KG1 (cell line): ENCODE measurements at places on chromosomes 7 and 10.
A peak's percentile ranks its signal among the peaks of the same experiment; 100 is the strongest.

- peak; percentile 8 for DNase-seq
Measured at GRCh38 chr7:44460325-44460724, 30.1 kb downstream of the NUDCD3 start.

DNA sequence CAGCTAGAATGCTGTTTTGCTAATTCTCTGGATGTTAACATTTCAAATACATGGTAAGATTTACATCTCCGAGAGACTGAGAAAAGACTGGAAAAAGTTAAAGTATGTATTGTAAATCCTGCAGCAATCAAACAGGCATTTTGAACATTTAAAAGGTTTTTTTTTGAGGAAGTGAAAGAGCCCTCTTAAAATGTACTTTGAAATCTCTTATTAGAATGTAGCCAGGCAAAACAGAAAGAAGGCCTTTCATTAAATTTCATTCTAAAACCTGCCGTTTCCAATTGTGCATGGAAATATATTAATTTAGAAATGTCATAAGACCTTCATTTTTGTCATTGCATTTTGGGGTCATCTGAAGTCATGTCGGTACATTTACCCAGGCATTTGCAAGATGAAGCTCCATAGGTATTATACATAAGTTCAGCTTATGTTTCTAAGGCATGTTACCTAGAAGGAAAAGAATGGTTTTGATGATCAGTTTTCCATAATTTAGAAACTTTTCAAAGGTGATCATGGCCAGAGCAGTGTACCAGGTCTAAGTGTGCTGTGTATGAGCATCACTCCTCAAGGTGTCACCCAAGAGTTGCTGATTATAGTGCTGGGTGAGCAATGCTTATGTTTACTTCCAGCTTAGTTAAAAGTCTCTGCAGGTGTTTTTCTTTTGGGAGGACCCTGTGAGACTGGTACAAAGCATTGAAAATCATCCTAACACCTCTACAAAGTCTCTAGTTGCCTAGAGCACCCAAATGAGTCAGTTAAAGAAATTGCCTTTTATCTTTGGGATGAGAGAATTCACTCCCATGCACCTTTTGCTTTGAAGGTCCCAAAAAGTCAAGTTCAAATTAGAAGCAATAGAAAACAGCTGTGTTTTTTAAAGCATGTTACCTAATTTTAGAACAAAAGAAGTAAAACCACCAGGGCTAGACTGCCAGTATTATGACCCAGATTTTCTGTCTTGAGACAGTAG is 7.1 kb downstream of the ZNF736 start:
- DNase-seq: no peak

- DNase-seq: no peak
Measured at GRCh38 chr10:133456041-133456951, 2.6 kb downstream of the SCART1 start.

DNA sequence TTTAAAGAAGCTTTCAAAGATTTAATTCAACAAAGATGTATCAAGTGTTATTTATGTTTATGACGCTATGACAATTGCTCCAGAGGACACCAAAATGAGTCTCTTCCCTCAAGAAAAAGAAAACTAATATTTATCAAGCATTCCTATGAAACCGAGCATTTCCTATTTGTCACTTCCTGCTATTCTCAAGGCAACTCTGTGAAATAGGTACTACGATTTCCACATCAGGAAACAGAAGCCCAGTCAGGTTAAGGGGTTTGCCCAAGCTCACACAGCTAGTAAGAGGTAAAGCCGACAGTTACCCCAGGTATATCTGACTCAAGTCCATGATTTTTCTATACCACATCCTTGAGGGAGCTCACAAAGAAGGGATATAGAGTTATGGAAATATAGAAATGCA is 85.9 kb downstream of the TRIL start:
- no peak for DNase-seq

DNA sequence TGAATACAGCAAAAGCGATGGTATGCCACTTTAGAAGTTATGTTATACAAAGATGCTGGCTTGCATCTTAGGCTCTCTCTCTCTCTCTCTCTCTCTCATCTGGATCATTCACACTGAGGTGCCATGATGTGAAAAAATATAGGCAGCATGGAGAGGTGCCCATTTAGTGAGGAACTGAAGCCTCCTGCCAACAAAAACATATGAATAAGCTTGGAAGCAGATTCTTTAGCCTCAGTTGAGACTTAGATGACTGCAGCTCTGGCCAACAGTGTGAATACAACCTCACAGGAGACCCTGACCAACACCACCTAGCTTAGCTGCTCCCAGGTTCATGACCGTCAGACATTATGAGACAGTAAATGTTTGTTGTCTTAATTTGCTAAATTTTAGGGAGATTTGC is 560.1 kb upstream of the LRRTM3 start:
- DNase-seq: no peak

- DNase-seq: no peak
Measured at GRCh38 chr7:52249741-52250140, 785.7 kb upstream of the POM121L12 start.

- no peak for DNase-seq
Measured at GRCh38 chr10:43598446-43598845, 7.8 kb upstream of the ZNF485 start.

GRCh38 chr7:116236020-116236630 is 25.8 kb downstream of the TES start:
- DNase-seq: peak; percentile 5

GRCh38 chr10:86970162-86970981 is 2.1 kb downstream of the ADIRF start:
- no peak for DNase-seq

- DNase-seq: no peak
Measured at GRCh38 chr7:129884495-129884894, 68.3 kb downstream of the UBE2H start.

DNA sequence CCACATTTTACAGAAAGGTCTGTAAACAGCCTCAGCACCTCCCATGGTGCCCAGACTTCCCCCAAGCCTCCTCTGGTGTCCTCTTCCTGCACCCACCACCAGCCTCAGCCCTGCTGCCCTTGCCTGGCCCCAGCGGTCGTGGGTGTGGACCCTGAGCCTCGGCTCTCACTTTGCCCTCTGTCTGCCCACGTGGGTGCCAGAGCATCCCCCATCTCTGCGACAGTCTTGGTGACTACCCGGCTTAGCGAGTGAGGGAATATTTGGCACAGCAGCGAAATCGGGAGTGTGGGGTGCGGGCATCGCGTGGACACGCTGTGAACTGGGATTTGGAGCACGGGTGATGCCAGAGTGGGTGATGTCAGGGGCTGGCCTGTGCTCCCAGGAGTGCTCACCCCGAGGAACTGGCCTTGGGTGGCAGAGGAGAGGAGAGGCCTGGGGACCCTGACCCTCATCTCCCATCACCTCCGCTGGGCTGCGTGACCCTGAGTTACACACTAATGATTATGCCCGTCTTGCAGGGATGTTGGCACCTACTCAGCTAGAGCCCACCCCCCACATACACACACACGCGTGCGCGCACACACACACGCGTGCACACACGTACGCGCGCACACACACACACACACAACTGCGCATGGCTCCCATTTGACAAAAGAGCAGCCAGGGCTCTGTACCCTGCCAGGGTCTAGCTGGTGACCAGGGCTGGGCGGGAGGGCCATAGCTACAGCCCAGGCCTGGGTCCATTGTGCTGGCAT is 8.7 kb downstream of the ELFN1 start:
- DNase-seq: no peak

GRCh38 chr7:29835718-29836117 is 29.4 kb downstream of the WIPF3 start:
- DNase-seq: no peak

DNA sequence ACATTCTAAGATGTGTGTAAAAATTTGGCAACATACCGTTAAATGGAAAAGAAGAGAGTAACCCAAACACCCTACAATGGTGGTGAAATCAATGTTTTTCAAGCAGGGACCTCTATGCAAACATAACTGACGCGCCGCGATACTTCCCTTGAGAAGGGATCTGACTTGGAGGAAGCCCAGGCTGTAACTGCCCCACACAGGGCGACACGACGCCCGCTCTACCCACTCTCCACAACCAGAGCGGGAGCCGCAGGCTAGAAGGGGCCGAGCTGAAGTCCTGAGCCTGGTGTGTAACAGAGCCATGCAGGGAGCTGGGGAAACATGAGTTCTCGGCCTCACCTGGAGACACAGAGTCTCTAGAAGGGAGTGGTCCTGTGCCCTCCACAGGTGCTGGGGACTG is 120.2 kb downstream of the FAM53B start:
- no peak for DNase-seq

DNA sequence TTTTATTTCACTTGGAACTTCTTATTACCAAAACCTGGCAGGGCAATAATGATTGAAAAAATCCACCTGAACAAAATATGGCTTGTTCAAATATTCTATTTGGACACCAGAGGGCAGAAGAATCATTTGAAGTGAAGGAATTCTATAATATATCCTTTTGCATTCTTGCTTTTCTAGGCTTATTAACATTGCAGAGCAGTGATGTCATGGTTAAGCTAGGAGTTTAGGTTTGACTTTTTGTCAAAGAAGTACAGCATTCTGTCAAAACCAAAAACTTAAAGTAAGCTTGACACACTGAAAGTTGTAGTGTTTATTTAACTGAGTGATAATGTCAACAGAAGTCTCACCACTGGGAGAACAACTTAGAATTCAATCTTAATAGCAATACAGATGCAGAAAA is 156.0 kb downstream of the SEMA3D start:
- no peak for DNase-seq

GRCh38 chr10:124305984-124306383 is 112.7 kb downstream of the OAT start:
- no peak for DNase-seq

DNA sequence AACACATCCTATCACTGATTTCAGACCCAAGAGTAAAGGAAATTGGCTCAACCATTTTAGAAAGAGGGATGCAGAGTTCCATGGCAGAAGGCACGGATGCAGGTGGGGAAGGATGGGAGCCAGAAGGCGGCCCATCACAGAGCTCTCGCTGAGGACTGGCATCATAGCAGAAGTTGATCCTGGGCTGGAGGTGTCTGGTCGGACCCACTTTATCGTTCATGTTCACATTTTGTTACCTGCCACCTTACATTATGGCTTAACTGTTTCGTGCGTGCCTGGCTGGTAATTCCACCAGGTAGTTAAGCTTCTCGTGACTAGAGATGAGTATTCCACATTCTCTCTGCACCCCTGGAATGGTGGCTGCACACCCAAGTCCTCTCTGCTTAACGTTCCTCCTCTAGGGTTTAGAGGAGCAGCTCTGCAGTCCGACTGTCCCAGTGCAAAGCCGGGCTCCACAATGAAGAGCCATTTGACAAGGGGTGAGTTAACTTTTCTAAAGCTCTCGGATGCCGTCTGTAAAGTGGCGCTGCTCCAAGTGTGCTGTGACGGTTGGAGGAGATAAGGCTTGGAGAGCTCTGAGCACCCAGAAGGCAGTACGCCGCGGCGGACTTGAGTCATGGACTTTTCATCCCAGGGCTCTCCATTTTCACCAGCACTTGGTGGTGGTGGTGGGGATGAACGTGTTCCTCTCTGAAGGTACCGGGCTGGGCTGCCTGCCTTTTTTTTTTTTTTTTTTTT is 157.1 kb upstream of the SHH start:
- no peak for DNase-seq

GRCh38 chr7:17044396-17044795 is 162.6 kb upstream of the AGR3 start:
- no peak for DNase-seq

- no peak for DNase-seq
Measured at GRCh38 chr7:127514499-127514898, 70.9 kb downstream of the GCC1 start.

- DNase-seq: no peak
Measured at GRCh38 chr7:20340839-20341238, 10.1 kb downstream of the ITGB8 start.

DNA sequence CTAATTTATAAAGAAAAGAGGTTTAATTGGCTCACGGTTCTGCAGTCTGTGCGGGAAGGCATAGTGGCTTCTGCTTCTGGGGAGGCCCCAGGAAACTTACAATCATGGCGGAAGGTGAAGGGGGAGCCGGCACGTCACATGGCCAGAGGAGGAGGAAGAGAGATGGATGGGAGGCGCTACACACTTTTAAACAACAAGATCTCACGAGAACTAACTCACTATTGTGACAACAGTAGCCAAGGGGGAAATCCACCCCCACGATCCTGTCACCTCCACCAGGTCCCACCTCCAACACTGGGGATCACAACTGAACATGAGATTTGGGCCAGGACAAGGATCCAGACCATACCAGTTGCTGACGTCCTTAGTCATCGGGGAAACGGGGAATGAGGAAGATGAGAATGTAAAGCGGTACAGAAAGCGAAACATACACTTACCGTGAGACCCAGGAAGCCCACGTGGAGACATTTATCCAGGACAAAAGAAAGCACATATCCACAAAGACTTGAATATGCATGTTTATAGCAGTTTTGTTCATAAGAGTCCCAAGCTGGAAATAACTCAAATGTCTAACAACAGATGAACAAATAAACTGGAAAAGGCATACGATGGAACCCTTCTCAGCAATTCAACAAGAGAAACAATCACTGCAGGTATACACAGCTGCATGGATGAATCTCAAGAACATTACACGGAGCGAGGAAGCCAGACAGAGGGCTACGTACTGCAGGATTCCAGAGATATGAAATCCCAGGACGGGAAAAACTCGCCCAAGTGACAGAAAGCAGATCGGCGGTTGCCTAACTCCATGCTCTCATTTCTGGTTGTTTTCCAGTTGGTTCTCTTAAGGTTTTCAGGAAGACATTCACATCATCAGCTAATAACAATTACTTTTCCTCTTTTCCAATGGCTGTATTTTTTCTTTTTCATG is 26.2 kb upstream of the INPP5A start:
- DNase-seq: no peak

DNA sequence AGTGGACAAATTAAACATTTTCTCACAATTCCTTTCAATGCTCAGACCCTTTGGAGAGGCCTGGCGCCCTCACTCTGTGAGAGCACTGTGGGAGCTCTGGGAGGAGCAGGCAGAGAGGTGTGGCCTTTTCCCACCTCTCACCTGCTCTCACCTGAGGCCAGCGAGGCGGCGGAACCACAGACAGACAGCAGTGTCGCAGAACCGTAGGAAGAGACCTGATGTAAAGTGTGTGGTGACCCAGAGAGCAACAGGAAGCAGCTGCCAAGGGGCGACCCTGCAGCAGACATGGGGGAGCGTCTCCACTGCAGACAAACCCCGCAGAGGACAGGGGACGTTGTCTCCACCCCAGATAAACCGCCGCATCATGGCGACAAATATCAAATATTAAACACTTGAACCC is 15.6 kb upstream of the PARP12 start:
- no peak for DNase-seq

GRCh38 chr7:131327049-131327625 is 539 bp upstream of the MKLN1 start:
- no peak for DNase-seq

- no peak for DNase-seq
Measured at GRCh38 chr10:89421018-89421476, 6.7 kb downstream of the IFIT5 start.

DNA sequence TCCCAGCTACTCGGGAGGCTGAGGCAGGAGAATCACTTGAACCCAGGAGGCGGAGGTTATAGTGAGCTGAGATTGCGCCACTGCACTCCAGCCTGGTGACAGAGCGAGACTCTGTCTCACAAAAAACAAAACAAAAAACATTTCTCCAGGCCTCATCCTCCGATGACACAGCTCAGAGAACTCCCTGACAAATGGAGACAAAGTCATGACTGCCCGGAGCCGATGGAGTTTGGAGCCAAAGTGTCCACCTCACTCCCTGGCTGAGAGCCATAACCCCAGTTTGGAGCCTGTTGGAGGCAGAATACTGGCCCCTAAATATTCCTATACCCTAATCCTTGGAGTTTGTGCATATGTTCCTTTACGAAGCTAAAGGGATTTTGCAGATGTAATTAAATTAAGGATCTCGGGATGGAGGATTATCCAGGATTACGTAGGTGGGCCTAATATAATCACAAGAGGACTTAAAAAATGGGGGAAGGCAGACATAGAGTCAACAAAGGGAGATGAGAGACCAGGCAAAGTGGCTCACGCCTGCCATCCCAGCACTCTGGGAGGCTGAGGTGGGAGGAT is 22.7 kb downstream of the SSC4D start:
- no peak for DNase-seq
